A549 treated with CpdA at 1 μM for 4 hours (cell line): ENCODE measurements at places on chromosomes 11 and 22. TPM values are rescaled to one million over a fixed set of nuclear protein-coding genes. Genes with fewer than 3 reads are reported as not detected.

NLRP10 gene
- 0.02 TPM in 1 of 5 replicates, not detected in the others for total RNA-seq

TMEM123 gene
- total RNA-seq: 134 to 199 TPM (median 186 TPM) in 5 replicates

SOX10 gene
- not detected in 5 replicates for total RNA-seq

ACTN3 gene
- total RNA-seq: 0.01 TPM in 1 of 5 replicates, not detected in the others

ST13 gene
- total RNA-seq: 158 to 177 TPM (median 163 TPM) in 5 replicates

SYT7 gene
- total RNA-seq: 0.69 to 1.1 TPM (median 1.1 TPM) in 5 replicates

APLNR gene
- 0.03 to 0.12 TPM (median 0.08 TPM) in 4 of 5 replicates, not detected in the other for total RNA-seq

ARHGAP8 gene
- 1.3 to 2.6 TPM (median 1.8 TPM) in 5 replicates for total RNA-seq

EHF gene
- total RNA-seq: 0.12 to 0.70 TPM (median 0.61 TPM) in 5 replicates

GLB1L2 gene
- total RNA-seq: 1.8 to 2.4 TPM (median 1.9 TPM) in 5 replicates

CBLIF gene
- total RNA-seq: not detected in 5 replicates

CECR2 gene
- 0.07 to 0.12 TPM (median 0.08 TPM) in 5 replicates for total RNA-seq

UPK2 gene
- 0.77 to 1.1 TPM (median 0.98 TPM) in 5 replicates for total RNA-seq

CRYAB gene
- 4.1 to 11.8 TPM (median 5.7 TPM) in 5 replicates for total RNA-seq

ISX gene
- total RNA-seq: not detected in 5 replicates

SHANK2 gene
- total RNA-seq: 6.6 to 12.0 TPM (median 9.4 TPM) in 5 replicates

DDI1 gene
- total RNA-seq: not detected in 5 replicates

DDX25 gene
- total RNA-seq: 0.02 to 0.05 TPM in 2 of 5 replicates, not detected in the others

LSP1 gene
- total RNA-seq: 0.96 to 1.3 TPM (median 1.2 TPM) in 5 replicates

XKR3 gene
- not detected in 5 replicates for total RNA-seq

ADM2 gene
- 0.49 to 0.87 TPM (median 0.50 TPM) in 5 replicates for total RNA-seq

KRTAP5-9 gene
- total RNA-seq: 0.05 to 0.12 TPM in 2 of 5 replicates, not detected in the others

TMEM184B gene
- total RNA-seq: 38.5 to 48.2 TPM (median 45.7 TPM) in 5 replicates

UPK3A gene
- not detected in 5 replicates for total RNA-seq

MPZL3 gene
- total RNA-seq: 0.23 to 0.60 TPM (median 0.38 TPM) in 5 replicates

SLC5A1 gene
- 0.03 TPM in 1 of 5 replicates, not detected in the others for total RNA-seq

FAM111B gene
- 7.2 to 9.3 TPM (median 7.7 TPM) in 5 replicates for total RNA-seq

LUZP2 gene
- total RNA-seq: not detected in 5 replicates

ASCL2 gene
- total RNA-seq: 0.03 to 0.07 TPM in 2 of 5 replicates, not detected in the others

UNC93B1 gene
- total RNA-seq: 57.9 to 77.3 TPM (median 69.7 TPM) in 5 replicates

MED15 gene
- 45.7 to 54.7 TPM (median 46.2 TPM) in 5 replicates for total RNA-seq

IFITM2 gene
- total RNA-seq: 55.4 to 67.4 TPM (median 60.2 TPM) in 5 replicates

HEPHL1 gene
- total RNA-seq: not detected in 5 replicates

RAB36 gene
- 6.1 to 7.3 TPM (median 6.9 TPM) in 5 replicates for total RNA-seq
